ENCODE measurements at places on chromosomes 5 and 9.

DNA sequence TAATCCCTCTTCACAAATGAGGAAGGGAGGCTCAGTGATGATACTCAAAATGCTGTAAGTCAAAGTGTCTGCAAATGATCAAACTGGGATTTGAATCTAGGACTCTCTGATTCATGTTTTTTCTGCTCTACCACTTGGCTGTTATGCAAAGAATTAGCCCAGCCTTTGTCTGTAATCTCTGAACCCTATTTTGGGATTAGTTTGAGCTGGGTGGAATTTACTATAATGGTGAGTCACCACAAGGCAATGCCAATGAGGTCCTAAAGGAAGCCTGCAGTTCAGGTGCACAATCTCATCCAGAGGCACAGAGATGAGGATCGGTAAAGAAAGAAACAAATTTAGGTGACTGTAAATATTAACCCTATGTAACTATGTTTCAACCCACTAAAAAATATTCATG lies 29.2 kb downstream of the RFK start:
- DNase-seq = peak; percentile 67

- DNase-seq = peak; percentile 87
Observed at GRCh38 chr9:3732077-3733038, 206.6 kb upstream of the RFX3 start.

DNA sequence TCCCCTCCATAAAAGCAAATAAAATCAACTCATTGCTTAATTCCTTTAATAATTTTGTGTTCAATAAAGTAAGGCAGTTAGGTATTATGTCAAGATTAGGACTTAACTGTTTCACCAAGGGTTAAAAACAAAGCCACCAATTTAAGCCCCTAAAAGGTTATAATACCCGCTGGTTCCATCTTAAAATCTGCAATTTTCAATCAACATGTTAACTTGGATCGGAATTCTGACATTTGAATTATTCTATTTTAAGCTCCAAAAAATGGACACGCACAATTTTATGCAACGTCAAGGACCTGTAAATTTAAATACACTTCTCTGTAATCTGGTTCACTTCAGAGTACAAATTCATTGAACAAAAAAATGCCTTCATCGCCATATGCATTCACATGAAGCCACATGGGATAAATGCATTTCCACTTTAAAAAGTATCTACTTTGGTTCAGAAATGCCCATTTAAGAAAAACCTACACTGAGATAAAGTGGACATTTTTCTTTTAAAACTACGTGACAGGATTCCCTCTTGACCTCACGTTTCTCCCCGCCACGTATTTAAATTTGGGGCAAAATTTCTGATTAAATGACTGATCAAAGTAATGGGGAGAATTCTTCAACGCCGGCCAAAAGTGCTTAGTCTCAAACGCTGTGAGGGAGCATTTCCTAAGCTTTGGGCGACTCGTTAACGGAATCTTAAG lies 721 bp downstream of the GIN1 start:
- peak; percentile 12 for DNase-seq

DNA sequence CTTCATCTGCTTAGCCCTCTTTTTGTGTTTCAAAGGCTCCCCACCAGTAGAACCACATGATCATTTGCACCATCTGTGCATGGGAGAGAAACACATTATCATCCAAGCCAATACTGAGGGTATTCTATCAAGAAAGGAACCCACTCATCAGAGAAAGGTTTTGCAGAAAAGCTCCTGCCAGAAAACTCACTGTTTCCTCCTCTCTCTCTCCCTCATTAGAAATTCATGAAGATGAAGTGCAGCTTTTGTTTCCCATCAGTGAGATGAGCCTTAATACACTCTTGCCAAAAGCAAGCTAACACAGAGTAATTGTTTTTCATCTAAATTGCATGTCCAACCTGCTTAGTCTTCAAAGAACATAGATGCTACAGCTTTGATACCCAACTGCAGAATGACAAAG lies 142.4 kb upstream of the GRAMD2B start:
- DNase-seq = no peak

GRCh38 chr5:8840237-8840636 lies 705.6 kb downstream of the SEMA5A start:
- no peak for DNase-seq

GRCh38 chr9:115615821-115616665 lies 498.1 kb upstream of the TNC start:
- peak; percentile 98 for DNase-seq

Data from fibroblast of skin of back (primary cell).